Stimulated activated CD8-positive, alpha-beta memory T cell treated with anti-CD3 and anti-CD28 coated beads, Interleukin-15, amount 100 ng/mL, for 24 hours (primary cell): ENCODE measurements at places on chromosomes 3 and 15.

GRCh38 chr15:29105151-29105854 is 164.3 kb downstream of the NSMCE3 start:
- no peak for DNase-seq

DNA sequence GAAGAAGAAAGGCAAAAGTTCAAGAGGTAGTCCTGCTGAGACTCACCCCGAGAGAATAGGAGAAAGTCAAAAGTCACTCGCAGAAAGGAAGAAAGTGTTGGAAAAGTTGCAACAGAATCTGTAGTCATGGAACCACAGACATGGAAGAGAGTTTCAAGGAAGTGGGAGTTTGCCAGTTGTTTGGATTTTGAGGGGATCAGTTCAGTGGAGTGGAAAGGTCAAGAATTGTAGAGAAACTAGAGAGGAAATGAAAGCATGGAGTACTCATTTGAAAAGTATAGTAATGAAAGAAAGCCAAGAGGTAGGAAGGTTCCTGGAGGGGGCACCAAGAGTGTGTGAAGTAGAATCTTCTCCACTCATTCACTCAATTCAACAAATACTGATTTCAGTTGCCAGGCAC is 34.7 kb downstream of the SPTSSB start:
- DNase-seq = no peak

GRCh38 chr3:191094057-191094845 is 104.8 kb upstream of the OSTN start:
- DNase-seq = no peak

DNA sequence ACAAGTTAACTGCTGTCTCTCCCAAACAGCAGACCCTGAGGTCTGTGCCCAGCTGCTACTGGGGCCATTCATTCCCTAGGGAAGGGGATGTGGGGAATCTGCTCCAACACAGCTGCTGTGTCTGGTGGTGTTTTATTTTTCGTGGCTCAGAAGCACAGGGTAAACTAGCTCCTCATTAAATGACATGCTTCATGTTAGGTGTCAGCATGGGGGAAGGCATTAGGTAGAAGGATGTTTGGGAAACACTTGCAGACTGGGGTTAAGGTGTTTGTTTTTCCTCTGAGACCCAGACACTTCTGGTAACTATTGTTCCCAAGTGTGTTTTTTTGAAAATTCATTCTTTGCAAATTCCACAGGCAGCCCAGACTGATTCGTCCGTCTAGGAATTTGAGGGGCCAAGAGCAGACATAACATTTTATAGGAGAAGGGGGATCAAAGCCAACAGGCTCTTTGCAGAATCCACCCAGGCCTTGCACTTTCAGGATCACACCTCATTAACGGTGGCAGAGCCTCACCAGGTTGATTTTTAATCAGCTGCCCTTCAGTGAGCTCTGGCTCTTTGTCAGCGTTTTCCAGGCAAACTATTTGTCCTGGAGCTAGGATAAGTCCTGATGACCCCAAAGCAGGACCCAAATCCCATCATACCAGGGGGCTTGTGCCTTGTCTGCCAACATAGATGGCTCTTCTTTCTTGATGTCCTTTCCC is 65.4 kb upstream of the ITGA11 start:
- DNase-seq = no peak

- no peak for DNase-seq
Measured at GRCh38 chr15:39139431-39140059, 441.3 kb upstream of the THBS1 start.

DNA sequence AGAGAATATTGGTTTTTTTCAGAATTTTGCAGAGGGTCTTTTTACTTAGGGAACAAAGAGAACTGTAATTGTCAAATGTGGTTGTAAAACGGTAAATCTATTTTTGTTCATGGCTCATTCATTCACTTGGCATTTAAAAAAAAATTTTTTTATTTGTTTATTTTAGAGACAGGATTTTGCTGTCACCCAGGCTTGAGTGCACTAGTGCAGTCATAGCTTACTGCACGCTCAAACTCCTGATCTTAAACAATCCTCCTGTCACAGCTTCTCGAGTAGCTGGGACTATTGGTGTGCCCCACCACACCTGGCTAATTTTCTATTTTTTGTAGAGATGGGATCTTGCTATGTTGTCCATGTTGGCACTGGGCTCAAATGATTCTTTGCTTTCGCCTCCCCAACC is 301.8 kb downstream of the LPP start:
- no peak for DNase-seq

DNA sequence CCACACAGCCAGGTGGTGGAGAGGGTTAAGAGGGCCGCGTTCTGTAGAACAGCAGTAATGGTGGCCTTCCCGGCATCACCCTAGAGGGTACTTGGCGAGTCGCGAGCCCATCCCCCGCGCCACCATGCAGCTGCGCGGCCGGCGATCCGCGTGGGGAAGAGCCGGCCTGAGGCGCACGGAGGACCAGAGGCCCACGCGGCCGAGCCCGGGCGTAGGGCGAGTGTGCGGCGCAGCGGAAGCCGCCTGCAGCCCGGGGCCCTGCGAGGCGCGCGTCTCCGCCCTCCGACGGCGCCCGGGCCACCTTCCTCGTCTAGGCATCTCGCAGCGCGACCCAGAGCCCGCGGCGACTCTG is 423 bp downstream of the TKT start:
- DNase-seq = peak; percentile 14

DNA sequence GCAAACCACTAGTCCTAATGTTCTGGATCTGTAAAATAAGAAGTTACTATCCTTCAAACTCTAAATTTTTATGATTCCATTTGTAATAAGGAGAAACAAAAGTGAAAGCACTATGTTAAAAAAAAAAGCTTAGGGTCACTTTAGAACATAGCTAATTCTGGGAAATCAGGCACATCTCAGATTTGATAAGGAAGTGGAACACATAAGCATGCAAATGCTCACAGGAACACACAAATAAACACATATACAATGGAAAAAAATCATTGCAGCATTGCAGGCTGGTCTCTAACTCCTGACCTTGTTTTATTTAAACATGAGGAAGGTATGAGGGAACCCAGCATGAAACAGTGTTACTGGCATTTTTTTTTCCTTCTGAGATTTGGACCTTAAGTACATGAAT is 63.2 kb upstream of the TNFSF10 start:
- no peak for DNase-seq

DNA sequence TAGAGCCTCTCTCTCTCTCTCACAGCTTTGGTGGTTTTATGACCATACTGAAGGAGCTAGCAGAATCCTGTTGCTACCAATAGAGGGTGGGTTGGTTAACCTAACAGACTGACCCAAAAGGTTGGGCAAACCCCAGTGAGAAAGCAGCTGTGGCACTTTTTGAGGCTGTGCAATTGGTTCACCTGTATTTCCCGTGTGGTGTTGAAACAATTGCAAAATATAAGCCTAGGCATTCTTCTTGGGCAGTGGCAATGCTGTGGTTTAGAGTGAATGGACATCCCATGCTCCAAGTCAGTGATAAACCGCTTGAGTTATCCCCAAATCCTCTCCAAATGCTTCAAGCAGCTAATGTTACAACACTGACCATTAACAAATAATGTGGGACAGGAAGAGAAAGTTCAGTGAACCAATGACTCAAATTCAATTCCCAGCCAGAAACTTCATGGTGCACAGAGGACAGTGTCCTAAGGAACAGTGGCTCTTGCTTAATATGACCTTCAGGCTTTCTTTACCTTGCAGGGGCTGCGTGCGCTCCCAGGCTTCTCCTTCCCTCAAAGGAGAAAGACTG is 261.9 kb upstream of the ICE2 start:
- no peak for DNase-seq

- no peak for DNase-seq
Measured at GRCh38 chr3:157335233-157336076, 101.2 kb upstream of the PTX3 start.

DNA sequence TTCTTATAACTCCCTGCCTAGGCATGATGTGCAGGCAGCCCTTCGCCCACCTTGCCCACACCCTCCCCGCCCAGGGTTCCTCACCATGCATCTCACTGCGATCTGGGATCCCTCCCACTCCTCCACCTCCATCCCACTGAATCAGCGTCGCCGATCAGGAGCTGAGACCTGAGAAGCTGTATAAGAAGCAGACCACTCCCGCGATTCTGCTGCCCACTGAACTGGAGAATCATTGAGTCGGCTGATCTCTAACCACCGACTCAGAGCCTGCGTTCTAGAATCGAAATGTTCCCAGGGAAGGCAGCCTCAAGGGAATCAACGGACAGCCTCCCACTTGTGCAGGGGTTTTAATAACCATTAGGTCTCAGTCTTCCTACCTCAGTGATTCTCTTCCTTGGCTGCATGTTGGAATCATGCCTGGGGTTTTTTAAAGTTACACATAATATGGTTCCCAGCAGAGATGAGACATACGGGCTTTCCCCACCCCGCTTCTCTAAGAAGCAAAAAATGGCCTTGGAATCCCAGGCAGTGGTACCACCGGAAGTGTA is 60.2 kb downstream of the TMEM44 start:
- DNase-seq = no peak

DNA sequence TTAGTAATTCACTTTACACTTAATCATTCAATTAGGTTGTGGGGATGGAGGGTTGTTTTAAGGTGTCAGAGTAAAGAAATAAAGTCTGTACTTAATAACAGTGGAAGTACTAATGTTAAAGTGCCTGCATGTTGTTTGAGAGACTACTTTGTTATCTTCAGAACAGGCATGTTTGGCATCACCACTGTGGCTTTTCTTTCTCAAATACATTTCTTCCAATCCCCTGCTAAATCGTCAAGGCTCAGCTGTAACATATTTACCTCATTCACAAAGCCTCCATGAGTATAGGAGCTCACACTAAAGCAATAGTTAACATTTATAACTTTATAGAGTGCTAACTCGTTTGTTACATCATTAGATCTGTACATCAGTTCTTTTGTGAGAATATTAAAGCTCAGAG is 2.6 kb downstream of the TIMMDC1 start:
- no peak for DNase-seq

DNA sequence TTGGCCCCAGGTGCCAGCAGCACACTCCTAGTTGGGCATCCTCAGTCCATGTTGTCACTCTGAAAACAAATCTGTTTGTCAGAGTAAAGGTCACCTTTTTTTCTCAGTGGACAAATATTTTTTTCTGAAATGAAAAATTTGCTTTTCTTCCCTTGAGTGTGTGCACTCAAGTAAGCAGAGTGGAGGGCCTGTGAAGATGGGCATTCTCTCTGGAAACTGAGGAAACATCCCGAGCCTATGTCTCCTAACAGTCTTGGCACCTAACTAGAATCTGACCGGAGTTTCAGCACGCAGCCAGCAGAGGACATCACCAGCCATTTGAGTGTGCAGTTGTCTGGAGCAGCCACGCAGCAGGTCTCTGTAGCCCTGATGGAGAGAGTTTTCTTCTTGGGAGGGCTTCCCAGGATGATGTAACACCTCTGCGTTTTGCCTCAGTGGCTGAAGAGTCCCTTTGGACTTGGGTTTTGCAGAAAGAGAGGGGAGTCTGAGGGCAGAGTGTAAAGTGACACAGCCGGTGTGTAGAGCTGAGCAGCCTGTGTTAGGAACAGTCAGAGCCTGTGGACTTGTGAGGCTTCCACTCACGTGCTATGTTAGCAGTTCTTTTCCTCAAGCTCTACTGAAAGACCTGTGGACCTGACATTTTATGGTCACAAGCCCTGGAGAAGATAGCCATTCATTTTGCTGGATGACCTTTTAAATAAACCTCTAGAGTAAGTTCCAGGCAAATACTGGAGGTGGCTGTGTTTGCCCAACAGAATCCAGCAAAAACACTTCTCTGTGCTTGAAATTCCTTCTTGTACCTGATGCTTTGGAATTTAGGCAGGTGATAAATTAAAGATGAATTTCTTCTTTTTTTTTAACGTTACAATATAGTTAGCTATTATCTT is 51.6 kb downstream of the ABHD2 start:
- no peak for DNase-seq

DNA sequence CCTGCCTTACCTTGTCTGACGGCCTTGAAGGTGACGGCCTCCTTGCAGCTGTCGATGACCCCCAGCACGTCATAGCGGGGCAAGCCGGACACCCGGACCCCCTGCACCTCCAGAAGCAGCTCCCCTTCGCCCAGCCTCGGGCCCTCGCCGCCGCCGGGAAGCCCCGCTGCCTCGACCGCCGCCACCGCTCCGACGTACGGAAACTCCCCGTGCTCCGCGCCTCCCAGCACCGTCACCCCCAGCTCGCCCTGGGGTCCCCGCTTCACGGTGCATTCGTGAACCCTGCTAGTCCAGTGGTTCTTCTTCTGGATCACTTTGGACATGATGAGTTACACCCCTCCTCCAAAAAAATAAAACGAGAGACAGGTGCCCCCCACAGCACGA is 740 bp downstream of the MAGI1 start:
- DNase-seq = no peak

- no peak for DNase-seq
Measured at GRCh38 chr3:52190294-52191074, 7.5 kb upstream of the ALAS1 start.

DNA sequence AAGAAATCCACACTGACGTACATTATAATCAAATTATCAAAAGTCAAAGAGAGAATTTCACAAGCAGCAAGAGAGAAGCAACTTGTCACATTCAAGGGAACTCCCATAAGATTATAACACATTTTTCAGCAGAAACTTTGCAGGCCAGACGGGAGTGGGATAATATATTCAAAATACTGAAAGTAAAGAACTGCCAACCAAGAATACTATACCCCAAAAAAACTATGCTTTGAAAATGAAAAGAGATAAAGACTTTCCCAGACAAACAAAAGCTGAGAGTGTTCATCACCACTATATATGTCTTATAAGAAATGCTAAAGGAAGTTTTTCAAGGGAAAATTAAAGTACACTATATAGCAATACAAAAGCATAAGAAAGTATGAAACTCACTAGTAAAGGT is 91.5 kb upstream of the PPP2R3A start:
- no peak for DNase-seq

DNA sequence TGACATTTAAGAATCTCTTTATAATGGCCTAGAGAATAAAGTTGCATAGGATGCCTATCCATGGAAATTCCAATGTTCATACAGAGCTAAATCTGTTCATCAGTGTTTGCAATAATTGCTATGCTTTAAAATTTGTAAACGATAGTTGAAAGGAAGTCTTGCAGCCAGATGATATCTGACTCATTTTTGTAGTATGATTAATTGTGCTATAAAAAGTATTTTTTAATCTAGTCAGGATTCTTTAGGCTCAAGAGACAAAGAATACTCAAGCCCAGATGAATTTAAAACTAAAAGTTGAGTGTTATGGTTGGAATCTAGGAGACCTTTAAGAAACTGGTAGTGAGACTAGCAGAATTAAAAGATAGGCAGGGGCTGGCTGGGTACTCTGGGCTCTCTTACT is 50.5 kb downstream of the SUCNR1 start:
- no peak for DNase-seq

GRCh38 chr3:124429129-124429815 is 301.0 kb upstream of the UMPS start:
- DNase-seq = no peak

GRCh38 chr3:50264383-50264963 is 4.5 kb upstream of the SEMA3B start:
- DNase-seq = no peak

GRCh38 chr3:32440611-32441350 is 49.1 kb downstream of the CMTM7 start:
- no peak for DNase-seq
